ENCODE measurements at places on chromosomes 3 and 15. TPM values are rescaled to one million over a fixed set of nuclear protein-coding genes. Genes with fewer than 3 reads are reported as not detected.

DNA sequence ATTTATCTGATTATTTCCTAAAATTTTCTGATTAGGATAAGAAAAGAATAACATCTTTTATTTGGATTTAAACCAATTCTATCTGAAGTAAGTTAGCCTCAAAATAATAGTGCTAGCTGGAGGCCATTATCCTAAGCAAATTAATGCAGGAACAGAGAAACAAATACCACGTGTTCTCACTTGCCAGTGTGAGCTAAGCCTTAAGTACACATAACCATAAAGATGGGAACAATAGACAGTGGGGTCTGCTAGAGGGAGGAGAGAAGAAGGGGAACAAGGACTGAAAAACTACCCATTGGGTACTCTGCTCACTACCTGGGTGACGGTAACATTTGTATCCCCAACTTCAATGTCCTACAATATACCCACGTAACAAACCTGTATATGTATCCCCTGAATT lies 31.3 kb upstream of the LYSMD4 start:
- no peak for DNase-seq

DNA sequence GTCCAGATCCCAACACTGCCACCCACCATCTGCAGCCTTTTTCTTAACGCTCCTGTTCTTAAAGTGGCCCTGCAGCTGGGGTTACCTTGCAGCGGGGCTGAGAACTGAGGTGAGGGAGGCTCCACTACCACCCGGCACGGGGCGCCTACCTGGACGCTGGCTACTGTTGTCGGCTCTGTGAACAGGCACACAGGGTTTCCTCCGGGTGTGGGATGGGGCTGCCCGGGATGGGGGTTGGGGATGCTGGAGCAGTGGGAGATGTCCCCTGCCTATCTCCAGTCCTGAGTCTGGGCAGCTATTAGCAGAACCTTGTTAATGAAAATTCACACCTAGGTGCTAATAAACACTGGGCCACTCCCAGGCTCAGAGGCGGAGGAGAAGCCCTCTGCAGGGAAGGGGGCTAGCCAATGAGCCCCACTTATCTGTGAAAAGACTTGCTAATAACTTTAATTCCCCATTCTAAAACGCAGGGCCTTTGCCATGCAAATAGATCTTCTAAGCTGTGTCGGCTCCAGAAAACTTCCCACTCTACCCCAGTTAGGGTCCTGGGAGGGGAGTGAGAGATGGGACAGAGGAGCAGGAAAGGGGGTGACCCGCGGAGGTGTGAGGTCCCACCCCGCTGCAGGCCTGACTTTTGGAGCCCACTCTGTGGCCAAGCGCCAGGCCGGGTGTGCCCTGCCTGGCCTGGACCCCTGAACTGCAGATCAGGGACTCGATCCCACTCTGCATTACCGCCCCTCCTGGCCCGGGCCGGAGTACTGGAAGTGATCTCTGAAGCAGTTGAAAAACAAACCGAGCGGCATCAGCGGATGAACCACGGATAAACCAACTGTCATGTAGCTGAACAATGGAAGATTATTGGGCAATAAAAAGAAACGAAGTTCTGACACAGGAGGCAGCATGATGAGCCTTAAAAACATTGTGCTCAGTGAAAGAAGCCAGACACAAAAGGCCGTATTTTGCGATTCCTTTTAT lies 3.1 kb downstream of the MESP1 start:
- no peak for DNase-seq

DNA sequence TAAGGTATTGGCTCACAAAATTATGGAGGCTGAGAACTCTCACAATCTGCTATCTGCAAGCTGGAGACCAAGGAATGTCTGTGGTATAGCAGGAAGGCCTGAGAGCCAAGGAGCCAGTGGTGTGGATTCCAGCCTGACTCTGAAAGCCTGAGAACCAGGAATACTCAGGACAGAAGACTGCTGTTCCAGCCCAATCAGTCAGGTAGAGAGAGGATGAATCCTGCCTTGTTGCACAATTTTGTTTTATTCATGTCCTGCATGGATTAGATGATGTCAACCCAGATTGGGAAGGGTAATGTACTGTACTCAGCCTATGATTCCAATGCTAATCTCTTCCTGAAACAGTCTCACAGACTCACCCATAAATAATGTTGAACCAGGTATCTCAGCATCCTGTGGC lies 312.4 kb upstream of the KCNMB2 start:
- no peak for DNase-seq

GRCh38 chr3:19899264-19899663 lies 34.8 kb downstream of the EFHB start:
- no peak for DNase-seq

- DNase-seq, result no peak
Observed at GRCh38 chr3:81198216-81198615, 563.2 kb downstream of the GBE1 start.

GRCh38 chr3:131067983-131068382 lies 41.3 kb downstream of the NEK11 start:
- DNase-seq, result no peak

DNA sequence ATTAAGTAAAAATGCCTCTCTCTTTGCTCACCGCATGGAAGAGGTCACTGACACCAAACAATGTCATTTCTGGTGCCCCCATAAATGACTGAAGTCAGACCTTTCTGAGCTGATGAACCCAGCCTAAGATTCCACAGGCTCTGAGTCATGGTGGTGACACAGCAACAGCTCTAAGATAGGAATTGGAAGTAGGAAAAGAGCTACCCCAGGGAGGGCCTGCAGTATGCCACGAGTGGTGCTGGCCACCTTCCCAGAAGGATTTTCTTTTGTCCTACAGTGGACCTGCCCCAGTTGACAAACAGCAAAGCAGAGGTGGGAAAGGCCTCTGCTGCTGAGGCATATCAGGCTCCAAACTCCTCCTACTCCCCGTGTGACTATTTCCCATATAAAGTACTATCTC lies 208.1 kb downstream of the MINAR1 start:
- DNase-seq, result no peak

DNA sequence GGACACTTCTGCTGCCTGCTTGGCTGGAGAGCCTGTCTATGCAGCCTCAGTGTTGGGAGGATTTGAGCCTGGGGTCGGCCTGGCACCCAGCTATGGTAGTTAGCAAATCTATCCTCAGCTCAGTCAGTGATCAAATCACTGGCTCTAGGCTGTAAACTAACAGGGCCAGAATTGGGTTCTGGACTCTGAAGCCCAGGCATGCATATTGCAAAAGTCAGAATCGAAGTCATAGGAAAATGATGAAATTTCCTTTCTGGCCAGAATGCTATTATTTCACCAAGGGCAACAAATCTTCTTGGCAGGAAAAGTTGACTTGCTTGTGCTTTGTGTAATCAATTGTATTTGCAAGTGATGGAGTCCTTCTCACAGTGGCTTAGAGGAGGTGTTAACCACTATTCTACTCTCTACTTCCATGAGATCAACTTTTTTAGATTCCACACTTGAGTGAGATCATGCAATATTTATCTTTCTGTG lies 482.6 kb upstream of the TPRG1 start:
- no peak for DNase-seq

DNA sequence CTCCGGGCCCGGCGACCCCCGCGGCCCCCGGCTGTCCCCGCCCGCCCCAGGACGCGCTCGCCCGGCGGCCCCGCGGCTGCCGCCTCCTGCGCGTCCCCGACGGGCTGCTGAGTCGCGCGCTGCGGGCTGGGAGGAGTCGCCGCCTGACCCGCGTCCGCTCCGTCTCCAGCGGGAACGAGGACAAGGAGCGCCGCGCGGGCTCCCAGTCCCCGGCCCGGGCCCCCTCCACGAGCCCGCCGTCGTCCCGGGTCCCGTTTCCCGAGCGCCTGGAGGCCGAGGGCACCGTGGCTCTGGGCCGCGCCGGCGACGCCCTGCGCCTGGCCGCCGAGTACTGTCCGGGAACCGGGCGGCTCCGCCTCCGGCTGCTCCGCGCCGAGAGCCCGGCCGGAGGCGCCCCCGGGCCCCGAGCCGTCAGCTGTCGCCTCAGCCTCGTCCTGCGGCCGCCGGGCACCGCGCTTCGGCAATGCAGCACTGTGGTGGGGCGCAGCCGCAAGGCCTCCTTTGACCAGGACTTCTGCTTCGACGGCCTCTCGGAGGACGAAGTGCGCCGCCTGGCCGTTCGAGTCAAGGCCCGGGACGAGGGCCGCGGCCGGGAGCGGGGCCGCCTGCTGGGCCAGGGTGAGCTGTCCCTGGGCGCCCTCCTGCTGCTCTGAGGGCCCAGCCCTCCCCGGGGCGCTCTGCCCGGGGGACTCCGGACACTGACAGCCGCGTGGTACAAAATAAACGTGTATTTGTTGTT lies 1.5 kb downstream of the C2CD4A start:
- DNase-seq, result peak; percentile 30

DNA sequence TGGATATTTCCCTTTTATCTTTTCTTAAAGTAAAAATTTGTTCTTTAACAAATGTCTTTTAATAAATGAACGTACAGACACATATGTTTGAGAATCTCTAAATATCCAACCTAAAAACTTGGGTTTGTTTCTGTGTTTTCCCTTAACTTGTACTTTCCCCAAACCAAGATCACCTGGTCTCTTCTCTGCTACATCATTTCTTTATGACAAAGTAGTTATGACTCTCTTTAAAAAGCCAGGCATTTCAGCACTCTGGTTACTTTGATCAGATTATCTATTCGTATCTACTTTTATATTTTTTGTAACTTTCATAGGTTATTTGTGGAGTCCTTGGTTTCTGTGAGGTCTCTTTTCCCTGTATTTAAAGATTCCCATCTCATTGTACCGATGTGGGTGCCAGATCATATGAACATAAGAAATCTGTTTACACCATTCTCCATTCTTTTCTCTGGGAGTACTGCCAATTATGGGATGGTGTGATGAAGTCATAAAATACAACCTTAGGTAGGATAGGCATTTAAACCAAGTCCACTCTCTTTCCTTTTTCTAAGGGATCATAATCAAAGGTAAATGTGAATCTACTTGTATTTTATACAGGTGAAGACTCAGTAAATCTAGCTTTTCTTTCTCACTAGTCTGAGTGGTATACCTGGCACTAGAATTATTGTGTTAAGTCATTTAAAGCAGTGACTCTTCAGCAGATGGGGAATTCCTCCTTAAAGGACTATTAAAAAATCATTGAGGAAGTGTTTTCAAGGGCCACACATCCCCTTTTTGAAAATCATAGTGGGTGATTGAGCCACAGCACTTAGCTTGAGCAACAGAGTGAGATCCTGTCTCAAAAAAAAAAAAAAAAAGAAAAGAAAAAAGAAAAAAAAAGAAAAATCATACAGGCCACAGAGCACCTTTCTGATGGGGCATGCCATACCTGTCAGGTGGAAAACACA lies 12.4 kb upstream of the NFKBIZ start:
- DNase-seq, result no peak

- DNase-seq, result no peak
Observed at GRCh38 chr3:153350420-153350819, 188.4 kb downstream of the RAP2B start.

GRCh38 chr3:30324587-30324986 lies 281.8 kb upstream of the TGFBR2 start:
- no peak for DNase-seq

DNA sequence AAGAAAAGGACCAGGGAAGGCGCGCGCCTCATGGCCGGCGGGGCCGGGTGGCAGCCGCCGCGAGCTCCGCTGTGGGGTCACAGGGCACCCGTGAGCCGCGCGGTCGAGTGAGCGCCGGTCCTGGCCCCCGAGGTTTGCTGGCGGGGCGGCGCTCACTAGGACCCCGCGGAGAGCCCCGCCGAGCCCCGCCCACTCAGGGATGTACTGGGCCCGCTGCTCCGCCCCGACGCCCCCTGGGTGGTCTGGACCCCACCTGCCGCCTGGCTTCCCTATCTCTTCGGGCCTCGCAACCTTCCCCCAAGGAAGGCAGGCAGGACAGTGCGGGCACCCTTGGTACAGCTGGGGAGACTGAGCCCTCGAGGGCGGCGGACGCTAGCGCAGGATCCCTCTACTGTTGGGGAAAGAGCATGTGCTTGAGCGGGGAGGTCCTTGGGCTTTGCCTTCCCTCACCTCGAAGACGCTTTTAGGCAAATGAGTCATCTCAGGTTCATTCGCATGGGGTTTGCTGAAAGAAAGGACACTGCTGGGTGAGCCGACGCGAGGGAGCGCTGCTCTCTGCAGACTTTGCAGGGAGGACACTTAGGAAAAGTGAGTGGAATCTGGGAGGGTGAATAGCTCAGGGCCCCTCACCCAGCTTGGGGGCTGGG lies at the start of gene CHRNB4:
CHRNB4 (minus strand) TSS at position 109 of the 647 bp plus-strand sequence; CDS start at position 32, 77 bp downstream.
- no peak for DNase-seq

- no peak for DNase-seq
Observed at GRCh38 chr15:65223996-65224395, 12.7 kb upstream of the CILP start.

GRCh38 chr3:77655396-77655795 lies 615.5 kb downstream of the ROBO2 start:
- DNase-seq, result no peak

- DNase-seq, result no peak
Observed at GRCh38 chr15:29924750-29925149, 102.5 kb upstream of the TJP1 start.

DNA sequence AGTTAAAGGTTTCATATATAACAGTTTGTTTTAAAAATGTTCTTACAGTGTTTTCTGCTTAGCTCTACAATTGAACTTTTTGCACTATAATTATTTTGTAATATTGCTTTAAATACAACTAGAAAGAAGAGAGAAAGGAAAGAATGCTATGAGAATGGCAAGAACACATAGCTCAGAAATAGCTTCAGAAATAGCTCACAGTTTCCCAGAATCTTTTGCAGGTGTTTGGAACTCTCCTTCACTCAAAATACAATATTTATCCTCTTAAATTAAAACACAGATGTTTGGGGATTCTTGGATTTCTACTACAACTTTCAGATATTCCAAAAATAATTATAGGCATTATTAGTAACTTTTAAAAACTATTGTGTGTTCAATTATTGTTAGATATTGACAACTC lies 658.0 kb upstream of the DPPA4 start:
- no peak for DNase-seq

DNA sequence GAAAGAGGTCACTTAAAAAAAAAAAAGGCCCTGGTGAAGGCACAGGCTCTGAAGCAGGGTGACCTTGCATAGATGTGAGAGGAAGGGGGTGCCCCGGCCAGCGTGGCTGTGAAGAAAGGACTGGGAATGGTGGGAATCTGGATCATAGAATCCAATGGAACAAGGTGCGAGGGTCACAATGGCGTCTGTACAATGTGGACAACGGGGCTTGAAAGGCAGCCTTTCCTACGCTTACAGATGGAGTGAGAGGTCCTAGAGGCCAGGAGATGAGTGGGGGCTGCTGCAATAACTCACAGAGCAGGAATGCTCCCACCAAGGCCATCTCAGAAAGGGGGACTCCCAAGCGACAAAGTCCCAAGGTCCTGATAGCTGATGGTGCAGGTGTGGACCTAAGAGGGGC lies 162.2 kb downstream of the ATP10A start:
- DNase-seq, result no peak

GRCh38 chr3:114362815-114363214 lies 69.0 kb downstream of the TIGIT start:
- DNase-seq, result no peak

- DNase-seq, result no peak
Observed at GRCh38 chr3:118945834-118946233, 88.8 kb downstream of the IGSF11 start.

- DNase-seq, result no peak
Observed at GRCh38 chr3:180820400-180820799, 92.1 kb upstream of the FXR1 start.

GRCh38 chr3:187812496-187812895 lies 67.2 kb upstream of the BCL6 start:
- no peak for DNase-seq

- DNase-seq, result no peak
Observed at GRCh38 chr15:59558851-59559250, 52.7 kb upstream of the GCNT3 start.

GALNT15 gene
- not detected for total RNA-seq

PARL gene
- 35.1 TPM for total RNA-seq

TICRR gene
- total RNA-seq, result 0.59 TPM

CFAP100 gene
- not detected for total RNA-seq

CHRNA3 gene
- total RNA-seq, result not detected

GOLGA6A gene
- 0.16 TPM for total RNA-seq

SMCO1 gene
- total RNA-seq, result not detected

CCR8 gene
- total RNA-seq, result 0.35 TPM

SCN5A gene
- not detected for total RNA-seq

All from natural killer cell (primary cell).